ENCODE measurements at places on chromosomes 3 and 15.

DNA sequence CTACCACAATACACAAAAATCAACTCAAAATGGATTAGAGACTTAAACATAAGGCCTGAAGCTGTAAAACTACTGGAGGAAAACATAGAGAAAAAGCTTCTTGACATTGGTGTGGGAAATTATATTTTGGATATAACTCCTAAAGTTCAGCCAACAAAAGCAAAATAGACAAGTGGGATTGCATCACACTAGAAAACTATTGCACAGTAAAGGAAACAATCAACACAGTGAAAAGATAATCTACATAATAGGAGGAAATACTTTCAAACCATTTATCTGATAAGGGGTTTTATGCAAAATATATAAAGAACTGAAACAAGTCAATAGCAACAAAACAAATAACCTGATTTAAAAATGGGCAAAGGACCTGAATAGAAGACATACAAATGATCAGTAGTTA, 37.6 kb upstream of the TP63 start:
- DNase-seq: no peak

DNA sequence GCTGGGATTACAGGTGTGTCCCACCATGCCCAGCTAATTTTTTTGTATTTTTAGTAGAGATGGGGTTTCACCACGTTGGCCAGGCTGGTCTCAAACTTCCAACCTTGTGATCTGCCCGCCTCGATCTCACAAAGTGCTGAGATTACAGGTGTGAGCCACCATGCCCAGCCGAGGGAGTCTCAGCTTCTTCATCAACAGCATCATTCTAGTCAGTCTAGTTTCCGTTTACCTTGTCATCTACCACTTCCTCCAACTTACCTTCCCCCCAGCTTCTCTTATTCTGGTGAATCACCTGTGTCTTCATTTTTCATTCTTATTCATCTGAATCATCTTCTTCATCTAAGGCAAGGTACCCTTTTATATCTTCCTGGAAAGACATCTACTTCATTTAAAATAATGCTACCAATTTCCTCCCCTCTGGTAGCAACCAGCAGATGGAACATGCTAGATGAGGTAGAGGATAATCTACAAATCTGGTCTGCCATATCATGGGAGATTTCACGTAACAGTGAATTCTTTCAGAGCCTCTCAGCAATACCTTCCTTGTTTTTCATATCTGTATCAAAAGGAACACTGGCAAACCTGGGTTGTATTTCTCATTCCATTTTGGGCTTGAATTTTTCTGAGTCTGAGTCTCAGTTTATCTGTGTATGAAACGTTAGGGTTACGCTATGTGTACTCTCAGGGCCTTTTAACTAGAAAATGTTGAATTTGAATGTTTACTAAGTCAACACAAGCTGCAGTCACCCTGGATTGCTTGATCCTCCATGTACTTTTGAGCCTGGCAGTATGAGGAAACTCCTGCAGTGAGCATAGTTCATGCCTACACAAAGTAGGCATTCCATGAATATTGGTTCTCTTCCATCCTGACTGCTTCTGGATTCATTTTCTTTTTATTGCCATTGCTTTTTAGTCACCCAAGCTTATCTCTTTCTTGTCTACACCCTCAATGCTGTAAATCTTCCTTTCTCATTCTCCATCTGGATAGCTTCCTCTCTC, 16.8 kb downstream of the LPP start:
- DNase-seq: no peak

- no peak for DNase-seq
Measured at GRCh38 chr15:90862964-90863778, 5.2 kb upstream of the FURIN start.

- no peak for DNase-seq
Measured at GRCh38 chr15:50164458-50164857, 17.5 kb upstream of the SLC27A2 start.

DNA sequence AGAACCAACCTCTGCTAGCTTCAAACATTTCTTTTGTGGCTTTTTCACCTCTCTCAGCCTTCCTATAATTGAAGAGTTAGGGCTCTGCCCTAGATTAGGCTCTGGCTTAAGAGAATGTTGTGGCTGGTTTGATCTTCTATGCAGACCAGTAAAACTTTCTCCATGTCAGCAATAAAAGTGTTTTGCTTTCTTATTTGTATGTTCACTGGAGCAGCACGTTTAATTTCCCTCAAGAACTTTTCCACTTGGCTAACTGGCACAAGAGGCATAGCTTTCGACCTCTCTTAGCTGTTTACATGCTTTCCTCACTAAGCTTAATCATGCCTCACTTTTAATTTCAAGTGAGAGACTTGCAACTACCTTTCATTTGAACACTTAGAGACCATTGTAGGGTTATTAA, 964.7 kb downstream of the ROBO2 start:
- no peak for DNase-seq

DNA sequence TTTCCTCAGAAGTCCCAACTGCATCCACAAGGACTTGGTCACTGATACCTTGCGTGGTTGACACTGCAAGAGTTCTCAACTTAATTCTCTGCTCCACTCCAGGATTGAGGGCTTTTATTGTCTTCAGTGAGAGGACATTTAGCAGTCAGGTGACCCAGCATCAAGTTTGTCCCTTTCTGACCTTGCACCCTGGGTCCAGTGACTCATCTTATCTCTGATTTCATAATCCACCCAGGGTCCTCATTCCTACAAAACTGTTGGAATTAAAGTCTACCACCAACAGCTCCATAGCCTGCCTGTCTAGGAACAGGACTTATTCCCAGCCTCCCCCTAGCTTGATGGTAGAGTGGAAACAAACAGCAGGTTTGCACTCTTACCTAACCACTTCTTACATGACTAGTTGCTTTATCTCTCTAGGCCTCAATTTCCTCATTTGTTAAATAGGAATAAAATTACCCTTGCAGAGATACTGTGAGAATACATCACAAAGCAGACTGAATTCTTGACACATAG, 151.3 kb upstream of the LPP start:
- DNase-seq: no peak

DNA sequence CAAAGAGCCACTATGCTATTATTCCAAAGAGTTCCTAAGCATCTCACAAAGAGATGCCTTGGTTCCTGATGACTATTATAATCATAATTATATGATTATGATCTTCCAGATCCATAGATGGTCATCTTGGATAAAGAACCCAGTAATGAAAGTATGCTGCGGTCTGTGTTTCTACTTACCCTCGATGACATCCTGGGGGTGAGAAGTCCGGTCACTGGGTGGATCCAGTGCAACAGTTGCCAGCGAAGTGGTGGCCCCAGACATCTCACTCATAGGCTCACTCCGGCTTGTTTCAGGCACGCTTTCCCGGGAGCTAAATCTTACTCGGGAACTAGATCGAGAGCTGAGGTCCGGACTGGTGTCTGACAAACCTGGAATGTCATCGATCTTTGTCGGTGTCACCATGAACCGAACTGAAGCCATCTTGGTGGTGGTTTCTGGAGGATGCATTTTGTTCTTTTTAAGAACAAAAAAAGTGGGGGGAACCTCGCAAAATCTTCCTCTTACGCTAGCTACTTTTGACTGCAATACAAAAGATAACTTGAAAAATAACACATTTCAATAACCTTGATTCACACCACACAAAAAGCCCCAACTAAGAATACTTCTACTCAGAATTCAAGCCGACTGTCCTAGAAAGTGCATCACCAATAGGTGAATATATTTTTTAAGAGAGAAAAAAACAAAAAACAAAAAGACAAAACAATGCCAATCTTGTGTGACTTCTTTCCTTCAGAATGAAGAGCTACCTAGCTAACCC, 1.2 kb downstream of the SLC12A6 start:
- no peak for DNase-seq

DNA sequence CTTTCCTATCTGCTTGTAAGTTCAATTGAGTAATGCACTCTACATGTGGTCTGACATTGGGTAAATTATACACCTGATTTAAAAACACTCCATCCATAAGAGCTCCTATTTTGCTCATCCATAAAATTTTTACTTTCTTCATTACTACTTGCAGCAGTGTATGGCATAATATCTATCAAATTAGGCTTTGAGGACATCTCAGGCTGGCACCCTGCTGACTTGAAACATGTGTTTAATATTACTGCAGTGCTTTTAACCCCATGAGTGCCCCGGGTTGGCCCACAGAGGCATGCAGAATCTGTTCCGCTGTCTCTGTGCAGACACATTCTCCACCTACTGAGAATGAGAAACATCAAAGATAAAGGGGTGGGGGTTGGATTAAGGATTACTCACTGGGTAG, 249.9 kb upstream of the DNAJC19 start:
- no peak for DNase-seq

DNA sequence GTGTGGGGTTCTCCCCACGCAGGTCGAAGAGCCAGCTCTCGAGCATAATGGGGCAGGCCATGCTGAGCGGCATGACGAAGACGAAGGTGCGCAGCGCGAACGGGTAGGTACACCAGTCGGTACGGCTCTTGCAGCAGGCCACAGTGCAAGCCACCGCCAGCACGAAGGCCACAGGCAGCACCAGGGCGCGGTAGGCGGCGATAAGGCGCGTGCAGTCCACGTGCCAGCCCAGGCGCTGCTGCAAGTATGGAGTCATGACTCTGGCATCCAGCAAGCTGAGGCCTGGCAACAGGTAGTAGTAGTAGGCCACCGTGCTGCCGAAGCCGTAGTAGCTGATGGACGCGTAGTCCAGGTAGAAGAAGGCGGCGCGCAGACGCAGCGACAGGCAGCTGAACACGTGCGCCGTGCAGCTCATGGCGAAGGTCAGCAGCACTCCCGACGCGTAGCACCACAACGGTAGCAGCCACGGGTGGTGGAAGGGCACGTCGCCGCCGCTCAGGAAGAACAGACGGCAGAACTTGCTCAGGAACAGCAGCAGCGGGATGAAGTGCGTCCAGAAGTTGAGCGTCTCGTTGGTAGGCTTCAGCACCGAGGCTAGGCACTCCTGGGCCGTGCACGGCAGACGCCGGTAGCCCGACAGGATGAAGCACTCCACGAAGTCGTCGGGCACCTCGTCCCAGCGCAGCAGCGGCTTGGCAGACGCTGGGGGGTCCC, 797 bp downstream of the PAQR9 start:
- DNase-seq: no peak

- DNase-seq: no peak
Measured at GRCh38 chr3:13378155-13378554, 42.0 kb downstream of the NUP210 start.

DNA sequence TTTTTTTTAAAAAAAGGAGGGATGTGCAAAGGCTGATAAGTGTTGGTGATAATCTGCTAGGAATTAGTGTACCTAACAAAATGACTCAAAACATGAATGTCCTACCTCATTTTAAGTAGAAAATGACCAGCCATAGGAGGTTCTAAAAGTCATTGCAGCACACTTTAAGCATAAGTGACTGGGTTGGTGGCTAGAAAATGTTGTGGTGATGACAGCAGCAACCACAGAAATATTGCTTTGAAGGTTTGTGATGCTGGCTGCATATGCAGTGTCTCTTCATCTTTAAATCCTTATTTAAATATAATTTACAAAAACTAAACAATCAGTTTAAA, 55.2 kb downstream of the CMSS1 start:
- DNase-seq: no peak

DNA sequence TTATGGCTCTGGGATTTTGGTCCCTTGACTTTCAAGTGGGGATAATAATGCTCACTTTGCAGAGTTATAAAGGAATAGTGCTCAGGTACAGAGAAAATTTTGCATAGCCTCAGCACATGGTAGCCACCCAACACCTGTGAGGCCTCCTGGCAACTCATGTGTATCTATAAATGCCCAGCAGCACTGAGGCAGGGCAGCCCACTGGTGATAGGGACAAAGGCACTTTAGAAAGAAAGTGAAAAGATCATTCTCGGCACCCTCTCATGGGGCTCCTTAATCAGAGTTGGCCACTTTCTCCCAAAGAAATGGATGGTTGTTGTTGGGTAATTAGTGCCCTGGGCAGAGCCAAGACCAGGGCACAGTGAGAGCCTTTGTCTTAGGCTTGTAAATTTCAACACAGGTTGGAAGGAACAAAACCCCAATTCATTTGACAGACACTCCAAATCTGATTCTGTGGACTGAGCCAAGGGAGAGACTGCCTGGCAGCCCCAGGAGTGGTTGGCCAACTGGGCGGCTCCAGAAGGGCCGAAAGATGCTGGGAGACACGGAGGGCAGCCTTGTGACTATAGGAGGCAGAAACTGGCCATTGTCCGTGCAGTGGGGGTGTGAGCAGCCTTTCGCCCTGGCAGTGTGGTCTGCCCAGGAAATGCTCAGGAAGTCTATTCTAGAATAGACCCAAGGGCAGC, 213.2 kb upstream of the RGMA start:
- DNase-seq: no peak

DNA sequence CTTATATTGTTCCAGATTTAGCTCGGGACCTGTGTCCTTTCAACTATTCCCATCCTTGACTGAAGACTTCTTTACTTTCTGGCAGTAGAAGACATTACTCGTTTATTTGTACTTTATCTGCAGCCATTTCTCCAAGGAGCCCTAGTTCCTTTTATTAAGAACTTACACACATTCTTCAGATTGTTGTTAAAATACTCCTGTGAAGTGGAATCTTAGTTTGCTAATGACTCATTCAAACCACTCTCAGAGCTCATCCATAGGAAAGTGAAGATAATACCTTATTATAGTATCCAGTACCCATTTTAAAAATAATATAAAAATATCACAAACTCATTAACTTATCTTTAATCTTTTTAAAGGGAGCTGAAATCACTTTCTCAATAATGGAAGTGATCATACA, 63.5 kb downstream of the C3orf70 start:
- DNase-seq: no peak

GRCh38 chr15:79539401-79539800, 107.3 kb downstream of the MINAR1 start:
- no peak for DNase-seq

GRCh38 chr15:62835351-62835750, 207.2 kb upstream of the TPM1 start:
- no peak for DNase-seq

Data from stimulated activated CD8-positive, alpha-beta memory T cell treated with anti-CD3 and anti-CD28 coated beads, Interleukin-7, amount 100 ng/mL, for 1 hour (primary cell).